ENCODE measurements at places on chromosomes 5 and 9. TPM values are rescaled to one million over a fixed set of nuclear protein-coding genes. Genes with fewer than 3 reads are reported as not detected.

The BAAT gene
- total RNA-seq, result not detected

The DMRT3 gene
- not detected for total RNA-seq

The MEIKIN gene
- not detected for total RNA-seq

The OTULINL gene
- total RNA-seq, result 21.1 TPM

The ANGPTL2 gene
- total RNA-seq, result not detected

The COL5A1 gene
- total RNA-seq, result 0.29 TPM

The PCDHGA9 gene
- total RNA-seq, result not detected

The EQTN gene
- not detected for total RNA-seq

The TAF11L9 gene
- total RNA-seq, result not detected

The GRM6 gene
- total RNA-seq, result not detected

The ANKRD18A gene
- 0.85 TPM for total RNA-seq

The NTRK2 gene
- 0.07 TPM for total RNA-seq

The ZNF608 gene
- not detected for total RNA-seq

The TAF1L gene
- not detected for total RNA-seq

The ARL14EPL gene
- total RNA-seq, result not detected

The CHD1 gene
- 52.8 TPM for total RNA-seq

The EXD3 gene
- 8.1 TPM for total RNA-seq

The TMED9 gene
- total RNA-seq, result 120 TPM

The NKD2 gene
- 1.5 TPM for total RNA-seq

The KIF12 gene
- total RNA-seq, result not detected

The LCP2 gene
- 243 TPM for total RNA-seq

The CNTNAP3B gene
- total RNA-seq, result not detected

The TMEM252 gene
- total RNA-seq, result not detected

The PDE8B gene
- not detected for total RNA-seq

The GAPT gene
- total RNA-seq, result not detected

The OR1J2 gene
- not detected for total RNA-seq

The ELAVL2 gene
- total RNA-seq, result not detected

Data from activated CD8-positive, alpha-beta T cell treated with anti-CD3 and anti-CD28 coated beads for 36 hours (primary cell).